ENCODE measurements at places on chromosomes 11 and 22.

- no peak for DNase-seq
Observed at GRCh38 chr11:69981119-69981784, 96.9 kb upstream of the ANO1 start.

- DNase-seq, result peak; percentile 12
Observed at GRCh38 chr11:128365044-128365443, 222.3 kb downstream of the ETS1 start.

- DNase-seq, result no peak
Observed at GRCh38 chr22:20646415-20646814, 127.5 kb upstream of the SERPIND1 start.

GRCh38 chr11:31779374-31779791 lies 31.7 kb downstream of the PAX6 start:
- DNase-seq, result no peak

GRCh38 chr11:56273854-56274253 lies at the start of gene OR5T1:
TSS of gene OR5T1 (plus strand) at chr11:56274154. CDS start at chr11:56275639, 1,485 bp downstream.
- no peak for DNase-seq

GRCh38 chr11:67261946-67262681 lies 4.2 kb upstream of the GRK2 start:
- no peak for DNase-seq

DNA sequence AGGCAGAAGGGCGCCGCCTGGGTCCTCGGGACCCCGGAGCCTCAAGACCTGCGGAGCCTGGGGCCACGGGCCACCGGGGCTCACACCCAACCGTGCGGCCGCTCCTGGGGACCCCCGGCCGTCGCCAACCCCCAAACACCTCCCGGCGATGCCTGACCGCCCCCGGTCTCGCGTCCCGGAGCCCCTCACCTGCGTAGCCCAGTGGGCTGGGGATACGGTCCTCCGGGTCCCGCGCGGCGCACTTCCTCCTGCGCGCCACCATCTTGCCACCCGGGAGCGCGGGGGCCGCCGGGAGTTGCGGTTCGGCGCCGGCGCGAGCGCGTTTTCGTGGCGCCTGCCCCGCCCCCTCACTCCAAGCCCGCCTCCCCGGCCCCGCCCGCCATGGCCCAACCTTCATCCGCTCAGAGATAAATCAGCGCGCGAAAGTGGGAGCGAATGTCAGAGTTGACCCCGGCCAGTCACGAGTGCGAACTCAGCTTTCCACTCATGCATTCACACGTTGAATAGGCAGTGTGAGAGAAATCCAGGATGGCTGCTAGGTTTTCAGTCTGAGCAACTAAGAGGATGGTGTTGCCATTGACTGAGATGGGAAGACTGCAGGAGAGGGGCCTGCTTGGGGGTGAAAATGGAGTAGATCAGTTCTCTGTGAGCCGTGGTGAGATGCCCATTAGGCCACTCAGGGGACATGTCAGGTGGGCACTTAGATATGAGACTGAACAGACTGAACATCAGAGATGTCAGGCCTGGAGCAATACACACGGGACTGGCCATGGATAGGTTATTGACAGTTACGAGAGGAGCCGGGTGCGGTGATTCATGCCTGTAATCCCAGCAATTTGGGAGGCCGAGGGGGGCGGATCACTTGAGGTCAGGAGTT lies at the start of gene RRP7A:
Gene RRP7A (minus strand): TSS at position 272 of the 877 bp plus-strand sequence. CDS start 10 bp downstream, at position 262.
- DNase-seq, result peak; percentile 94

DNA sequence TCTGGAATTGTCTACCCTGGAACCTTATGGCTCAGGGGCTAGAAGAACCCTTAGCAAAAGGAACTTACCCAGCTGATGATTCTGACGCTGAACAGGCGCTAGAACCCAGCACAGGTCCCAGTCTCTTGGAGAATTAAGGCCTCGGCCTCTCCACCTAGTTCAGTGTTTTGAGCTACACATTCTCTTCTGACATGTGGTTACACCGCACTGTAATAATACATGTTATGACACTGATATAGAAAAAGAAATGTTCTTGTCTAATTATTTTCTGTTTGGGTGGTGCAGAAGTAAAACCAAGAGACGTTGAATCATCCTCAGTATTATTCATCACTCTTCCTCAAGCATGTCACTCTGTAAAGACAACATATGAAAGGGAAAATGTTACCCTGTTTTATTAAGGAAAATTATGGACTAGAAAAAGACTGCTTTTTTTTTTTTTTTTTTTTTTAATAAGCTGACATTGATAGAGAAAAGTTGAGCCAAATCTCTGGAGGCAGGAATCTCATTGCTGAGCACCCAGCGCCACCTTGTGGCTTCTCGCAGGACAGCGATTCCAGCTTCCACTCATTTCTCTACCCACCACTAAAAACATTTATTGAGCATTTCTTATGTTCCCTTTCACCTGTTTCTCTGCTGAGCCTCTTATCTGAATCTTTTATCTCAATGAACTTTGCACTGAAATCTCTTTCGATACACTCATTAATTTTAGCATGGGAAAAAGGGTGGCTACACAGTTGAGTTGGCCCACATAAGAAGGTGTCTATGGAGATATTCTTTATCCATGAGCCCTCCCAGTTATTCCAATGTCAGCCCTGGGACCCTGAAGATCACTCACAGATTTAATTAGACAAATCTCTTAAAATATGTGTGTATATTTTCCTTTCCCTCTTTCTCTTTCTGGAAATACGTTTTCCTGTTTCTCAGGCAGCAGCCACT lies 12.6 kb upstream of the APLNR start:
- peak; percentile 60 for DNase-seq

DNA sequence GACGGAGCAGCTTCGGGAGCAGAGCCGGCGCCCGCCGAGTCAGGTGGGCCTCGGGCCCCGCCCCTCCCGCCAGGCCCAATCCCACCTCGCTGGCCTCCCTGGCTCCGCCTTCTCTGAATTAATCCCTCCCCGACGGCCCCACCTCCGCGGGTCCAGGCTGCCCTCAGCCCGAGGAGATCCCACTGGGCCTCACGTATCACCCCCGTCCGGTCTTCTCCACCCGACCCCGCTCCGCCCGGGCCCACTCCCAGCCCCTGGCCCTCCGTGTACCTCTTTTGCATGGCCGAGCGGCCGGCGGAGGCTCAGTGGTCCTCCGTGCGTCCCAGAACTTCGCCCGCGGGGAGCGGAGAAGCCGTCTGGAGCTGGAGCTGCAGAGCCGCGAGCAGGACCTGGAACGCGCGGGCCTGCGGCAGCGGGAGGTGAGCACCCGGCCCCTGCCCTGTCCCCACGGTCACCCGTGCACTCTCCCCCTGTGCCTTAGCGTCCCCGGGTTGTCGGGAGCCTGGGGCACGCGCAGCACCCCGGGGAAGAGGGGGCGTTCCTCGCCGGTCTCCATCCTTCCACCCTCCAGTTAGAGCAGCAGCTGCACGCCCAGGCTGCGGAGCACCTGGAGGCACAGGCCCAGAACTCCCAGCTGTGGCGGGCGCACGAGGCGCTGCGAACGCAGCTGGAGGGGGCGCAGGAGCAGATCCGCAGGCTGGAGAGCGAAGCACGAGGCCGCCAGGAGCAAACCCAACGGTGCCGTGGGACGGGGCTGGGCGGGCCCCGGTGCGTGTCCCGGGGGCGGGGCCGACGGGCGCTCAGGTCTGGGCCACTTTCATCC lies 2.2 kb upstream of the CD151 start:
- DNase-seq, result peak; percentile 53

GRCh38 chr11:17590463-17590862 lies 43.4 kb downstream of the OTOG start:
- no peak for DNase-seq
